ENCODE measurements at places on chromosomes 16 and 17.

DNA sequence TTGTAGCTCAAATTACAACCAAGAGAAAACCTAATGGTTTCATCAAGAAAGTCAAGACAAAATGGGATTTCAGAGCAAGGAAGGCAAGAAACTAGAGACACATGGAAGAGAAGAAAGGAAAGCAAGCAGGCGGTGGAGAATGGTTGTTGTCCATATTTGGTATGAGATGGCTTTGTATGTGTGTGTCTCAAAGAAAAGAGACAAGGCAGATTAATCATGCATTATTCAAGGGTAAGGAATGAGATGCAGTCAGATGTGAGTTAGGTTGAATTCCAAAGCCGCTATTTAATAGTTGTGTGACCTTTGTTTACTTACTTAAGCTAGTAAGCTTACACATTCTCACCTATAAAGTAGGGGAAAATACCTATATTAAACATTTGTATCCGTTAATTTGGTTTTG is 1029.6 kb downstream of the CDH11 start:
- DNase-seq = no peak

GRCh38 chr16:3292604-3293003 is 9.3 kb downstream of the ZNF263 start:
- DNase-seq = no peak

GRCh38 chr16:80971819-80972218 is 34.9 kb downstream of the CMC2 start:
- no peak for DNase-seq

- DNase-seq = no peak
Observed at GRCh38 chr17:79609049-79609589, 1.7 kb downstream of the RBFOX3 start.

DNA sequence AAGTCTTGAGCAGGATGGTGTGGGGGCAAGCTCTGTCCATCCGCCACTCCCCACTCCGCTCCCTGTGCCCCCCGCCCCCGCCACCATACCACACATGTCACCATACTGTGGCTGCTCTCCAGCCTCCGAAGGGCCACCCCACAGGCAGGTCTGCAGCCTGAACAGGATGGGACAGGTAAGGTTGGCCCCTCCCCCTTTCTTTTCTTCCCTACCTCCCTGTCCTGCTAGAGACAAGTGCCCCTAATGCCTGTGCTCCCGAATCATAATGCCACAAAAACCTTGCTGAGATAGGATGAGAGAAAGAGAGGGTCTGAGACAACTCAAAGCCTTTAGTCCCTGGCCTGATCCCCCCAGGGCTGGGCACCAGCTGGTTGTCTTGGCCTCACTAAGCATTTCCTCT is 84.7 kb downstream of the SDK2 start:
- no peak for DNase-seq

DNA sequence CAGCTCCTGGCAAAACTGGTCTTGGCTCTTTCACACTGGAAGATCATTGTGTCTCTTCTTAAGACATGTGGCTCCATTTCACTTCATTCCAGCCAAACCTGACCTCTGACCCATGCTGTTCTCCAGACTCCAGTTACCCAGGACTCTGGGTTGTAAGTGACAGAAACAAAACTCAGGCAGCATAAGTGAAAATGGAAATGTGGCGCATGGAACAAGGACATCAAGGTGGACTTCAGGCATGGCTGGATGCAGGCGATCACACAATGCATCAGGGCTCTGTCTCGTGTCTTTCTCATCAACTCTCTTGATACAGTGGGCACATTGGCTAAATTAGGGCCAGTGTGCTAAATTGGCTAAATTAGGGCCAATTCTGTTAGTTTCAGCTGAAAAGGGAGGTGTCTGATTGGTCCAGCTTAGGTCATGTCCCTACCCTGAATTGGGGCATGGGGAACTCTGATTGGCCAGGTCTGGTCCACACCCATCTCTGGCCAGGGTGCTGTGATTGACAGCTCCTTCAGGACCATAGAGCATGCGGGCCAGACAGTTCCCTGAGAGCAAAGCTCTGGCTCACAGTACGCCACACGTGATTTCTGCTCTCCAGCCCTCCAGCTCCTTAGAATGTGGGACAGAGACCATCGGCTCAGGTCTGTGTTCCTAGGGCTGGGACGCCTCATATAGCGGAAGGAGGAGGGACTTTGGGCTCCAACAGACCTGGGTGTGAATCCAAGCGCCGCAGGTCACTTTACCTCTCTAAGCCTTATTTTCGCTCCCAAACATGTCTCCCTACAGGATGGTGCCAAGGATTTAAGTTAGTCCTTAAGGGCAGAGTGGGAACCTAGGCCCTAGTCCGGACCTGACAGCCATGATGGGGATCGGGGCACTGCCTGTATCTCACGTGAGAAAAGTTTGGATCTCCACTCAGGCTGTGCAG is 17.5 kb downstream of the SOCS1 start:
- no peak for DNase-seq
